ENCODE measurements at places on chromosomes 6 and 20.

GRCh38 chr6:69974193-69974592, 107.8 kb downstream of the COL19A1 start:
- no peak for DNase-seq

GRCh38 chr20:34651200-34651599, 25.7 kb downstream of the PIGU start:
- DNase-seq: no peak

GRCh38 chr6:98827295-98828159, 6.8 kb upstream of the POU3F2 start:
- peak; percentile 50 for DNase-seq

DNA sequence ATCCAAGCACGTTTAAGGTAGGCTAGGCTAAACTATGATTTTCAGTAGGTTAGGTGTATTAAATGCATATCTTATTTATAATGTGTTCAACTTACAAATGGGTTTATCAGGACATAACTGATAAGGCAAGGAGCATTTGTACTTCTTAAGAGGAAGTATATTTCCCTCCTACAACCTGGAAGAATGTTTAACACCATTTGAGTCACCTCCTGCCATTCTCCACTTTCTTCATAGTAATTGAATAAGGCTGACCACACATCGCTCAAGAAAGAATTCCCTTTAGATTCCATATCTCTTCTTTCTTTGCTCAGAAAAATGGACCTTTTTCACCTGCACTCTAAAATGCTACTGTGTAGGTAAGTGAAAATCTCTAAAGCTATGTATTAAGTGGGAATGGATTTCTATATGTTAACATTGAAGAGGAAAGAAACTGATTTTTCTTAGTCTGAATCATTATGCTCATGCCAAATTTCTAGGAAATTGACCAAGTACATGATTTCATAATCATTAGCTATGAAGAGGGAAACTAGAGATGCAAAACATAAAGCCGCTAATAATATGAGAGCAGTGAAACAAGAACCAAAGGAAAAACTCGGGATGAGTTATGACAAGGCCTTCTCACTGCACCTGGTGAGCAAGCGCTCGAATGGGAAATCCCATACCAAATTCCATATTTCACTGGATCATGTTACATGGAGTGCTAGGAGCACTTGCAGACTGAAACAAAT, 210.4 kb downstream of the ALDH8A1 start:
- DNase-seq: no peak

- DNase-seq: no peak
Measured at GRCh38 chr6:27136077-27136644, 111.3 kb upstream of the PRSS16 start.

- DNase-seq: no peak
Measured at GRCh38 chr6:127317388-127318128, 25.9 kb downstream of the ECHDC1 start.

GRCh38 chr20:16308754-16309153, 264.5 kb downstream of the KIF16B start:
- no peak for DNase-seq

DNA sequence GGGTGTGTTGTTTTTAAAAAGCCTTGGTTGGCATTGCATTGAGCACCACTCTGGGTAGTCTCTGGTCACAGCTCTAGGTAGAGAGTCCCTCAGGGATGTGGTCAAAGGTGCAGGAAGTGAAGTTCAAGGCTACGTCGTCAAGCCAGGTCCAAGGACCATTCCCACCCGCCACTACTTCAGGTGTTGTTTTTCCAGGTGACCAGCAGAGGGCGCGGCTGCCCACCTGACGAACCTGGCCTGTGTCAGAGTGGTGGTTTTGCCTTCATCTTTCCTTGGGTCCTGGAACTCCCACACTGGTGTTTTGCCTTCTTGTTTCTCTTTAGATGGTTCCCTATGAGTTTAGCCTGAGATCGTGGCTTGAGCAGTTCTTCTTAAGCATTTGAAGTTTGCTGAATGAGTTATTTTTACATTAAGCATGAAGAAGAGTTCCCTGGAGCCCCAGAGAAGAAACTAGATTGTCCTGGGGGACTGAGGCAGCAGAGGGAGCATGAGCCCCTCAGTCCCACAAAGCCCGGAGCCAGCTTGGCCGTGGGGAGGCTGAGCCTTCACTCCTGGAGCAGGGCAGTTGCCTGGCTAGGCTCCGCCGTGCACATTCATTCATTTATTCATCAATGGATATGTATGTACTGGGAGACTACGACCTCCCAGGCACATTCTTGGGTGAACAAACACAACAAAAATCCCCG, 5.6 kb upstream of the PHACTR3 start:
- peak; percentile 79 for DNase-seq

GRCh38 chr20:53202777-53203176, 230.6 kb downstream of the TSHZ2 start:
- no peak for DNase-seq

- DNase-seq: no peak
Measured at GRCh38 chr20:37393196-37393862, 47.4 kb downstream of the SRC start.
